NCI-H510A treated with DMSO at 0.1 percent for 48 hours (cell line): ENCODE measurements at places on chromosomes 2 and 18.

- DNase-seq, result peak; percentile 32
Observed at GRCh38 chr18:76546436-76546835, 51.4 kb upstream of the ZNF516 start.

- no peak for DNase-seq
Observed at GRCh38 chr18:48605408-48605845, 66.6 kb downstream of the CTIF start.

GRCh38 chr2:70616168-70616694, 62.6 kb upstream of the TGFA start:
- peak; percentile 96 for DNase-seq

GRCh38 chr2:171475979-171476378, 42.0 kb downstream of the DCAF17 start:
- DNase-seq, result no peak

GRCh38 chr2:58594175-58594574, 353.1 kb upstream of the FANCL start:
- peak; percentile 5 for DNase-seq

DNA sequence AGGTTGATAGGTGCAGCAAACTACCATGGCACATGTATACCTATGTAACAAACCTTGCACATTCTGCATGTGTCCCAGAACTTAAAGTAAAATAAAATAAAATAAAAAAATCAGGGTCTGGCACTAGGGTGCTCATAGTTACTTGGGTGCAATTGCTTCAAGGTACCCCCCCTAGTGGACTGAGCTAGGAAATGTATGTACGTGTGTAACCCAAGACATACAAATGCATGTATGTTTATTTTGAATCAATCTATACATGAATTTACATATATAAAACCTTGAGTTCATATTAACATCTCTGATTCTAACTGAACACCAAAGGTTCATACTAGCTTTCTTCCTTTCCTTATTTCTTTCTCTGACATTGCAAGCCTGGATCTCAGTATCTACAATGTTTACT, 51.5 kb downstream of the USP37 start:
- peak; percentile 2 for DNase-seq

DNA sequence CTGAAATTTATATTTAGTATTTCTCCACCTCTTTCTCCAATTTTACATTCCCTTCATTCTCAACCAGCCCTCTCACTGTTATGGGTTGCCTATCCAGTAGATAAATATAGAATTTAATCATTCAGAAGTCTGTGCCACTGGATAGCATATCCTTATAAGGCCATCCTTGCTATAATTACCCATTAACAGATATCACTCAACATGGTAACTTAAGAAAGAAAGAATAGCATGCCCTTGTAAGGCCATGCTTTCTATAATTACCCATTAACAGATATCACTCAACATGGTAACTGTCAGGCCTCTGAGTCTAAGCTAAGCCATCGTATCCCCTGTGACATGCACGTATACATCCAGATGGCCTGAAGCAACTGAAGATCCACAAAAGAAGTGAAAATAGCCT, 1137.4 kb upstream of the FAM98A start:
- no peak for DNase-seq

DNA sequence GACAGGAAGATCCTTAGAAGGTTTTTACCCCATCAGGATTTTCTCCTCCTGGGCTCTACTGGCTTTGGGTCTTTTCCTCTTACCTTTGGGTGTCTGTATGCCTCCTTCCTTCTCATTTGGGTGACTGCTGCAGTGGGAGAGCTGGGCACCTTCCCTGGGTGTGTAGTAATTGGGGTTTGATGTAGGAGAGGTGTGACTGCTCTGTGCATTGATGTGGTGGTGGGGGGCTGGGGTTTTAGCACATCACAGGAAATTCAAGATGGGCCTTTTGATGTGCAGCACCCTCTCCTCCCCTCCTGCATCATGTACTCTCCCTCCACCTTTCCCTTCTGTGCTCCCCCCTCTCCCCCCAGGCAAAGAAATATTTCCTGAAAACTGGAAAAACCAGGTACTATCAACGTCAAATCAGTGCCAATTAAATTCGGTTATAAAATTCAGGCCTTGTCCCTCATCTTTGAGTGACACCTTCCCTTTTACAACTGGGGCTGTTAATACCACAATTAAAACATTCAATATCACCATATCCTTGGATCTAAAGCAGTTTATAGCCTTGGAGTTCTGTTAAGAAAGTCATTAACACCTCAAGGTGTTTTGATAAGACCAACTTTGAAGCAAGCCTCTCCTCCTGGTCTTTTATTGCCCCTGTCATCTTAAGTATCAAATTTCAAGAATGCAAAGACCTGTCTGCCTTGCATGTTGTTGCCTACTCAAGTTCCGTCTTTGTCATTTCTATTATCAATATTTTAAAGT, 23.3 kb downstream of the EDAR start:
- DNase-seq, result no peak

GRCh38 chr18:34873986-34874580, 164.0 kb downstream of the DTNA start:
- no peak for DNase-seq

DNA sequence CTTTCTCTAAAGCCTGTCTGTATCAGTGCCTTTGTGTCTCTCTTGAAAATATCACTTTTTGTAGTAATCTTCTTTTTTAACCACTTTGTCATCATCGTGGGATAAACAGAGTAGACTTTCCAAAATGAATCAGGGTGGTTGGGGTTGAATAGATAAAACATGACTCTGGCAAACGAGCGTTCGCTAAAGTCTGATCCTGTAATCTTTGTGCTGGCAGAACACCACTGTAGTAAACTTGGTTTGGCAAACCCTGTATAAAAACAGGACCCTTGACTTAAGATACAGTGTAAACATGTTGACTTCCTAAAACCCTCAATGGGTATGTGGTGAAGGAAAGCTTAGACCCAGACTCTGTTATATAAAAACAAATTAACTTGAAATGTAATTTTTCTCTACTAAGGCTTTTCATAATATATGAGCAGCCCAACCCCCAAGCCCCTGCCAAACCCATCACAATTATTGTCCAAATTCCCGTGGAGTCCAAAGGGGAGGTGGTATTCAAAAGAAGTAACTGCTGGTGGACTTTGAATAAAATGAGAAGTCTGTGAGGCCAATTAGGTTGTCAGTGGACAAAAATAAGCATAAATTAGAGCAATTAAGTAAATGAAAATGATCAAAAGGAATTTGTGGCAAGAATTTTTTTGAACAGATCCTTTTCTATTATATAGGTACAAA, 52.2 kb downstream of the COLEC12 start:
- DNase-seq, result no peak

DNA sequence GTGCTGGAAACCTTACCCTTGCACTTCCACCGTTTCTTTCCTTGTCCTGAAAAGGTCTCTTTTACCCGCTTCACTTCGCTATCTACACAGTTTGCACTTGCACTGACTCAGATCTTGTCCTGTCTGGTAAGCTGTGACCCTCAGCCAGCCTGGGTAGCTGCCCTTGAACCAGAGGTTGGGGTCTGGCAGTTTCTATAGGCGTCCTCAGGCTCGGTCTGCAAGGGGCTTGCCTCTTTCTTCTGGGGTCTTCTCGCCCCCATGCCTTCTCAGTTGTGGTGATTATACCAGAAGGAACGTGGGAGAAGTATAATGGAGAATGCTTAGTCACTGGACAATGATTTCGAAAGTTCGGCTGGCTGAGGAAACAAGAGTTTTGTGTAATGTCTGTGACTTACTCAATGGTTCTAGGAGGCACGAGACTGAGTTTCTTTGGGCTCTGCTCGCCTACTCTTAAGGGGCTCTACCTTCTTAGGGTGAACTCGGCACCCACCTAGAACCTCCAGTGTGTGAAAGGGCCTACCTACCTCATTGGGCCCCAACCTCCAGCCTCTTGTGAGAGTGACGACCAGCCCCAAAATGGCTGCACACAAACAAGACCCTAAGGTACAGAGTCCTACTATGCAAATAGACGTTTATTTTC, 6.9 kb upstream of the STAT1 start:
- DNase-seq, result peak; percentile 28

- DNase-seq, result no peak
Observed at GRCh38 chr2:67838205-67838604, 224.6 kb downstream of the C1D start.

- DNase-seq, result no peak
Observed at GRCh38 chr2:162462911-162463310, 119.0 kb downstream of the GCA start.

- DNase-seq, result no peak
Observed at GRCh38 chr2:43774617-43775016, 778 bp downstream of the DYNC2LI1 start.

- DNase-seq, result no peak
Observed at GRCh38 chr2:182020286-182021070, 34.8 kb downstream of the PPP1R1C start.

- DNase-seq, result no peak
Observed at GRCh38 chr2:206415618-206416243, 27.6 kb upstream of the ADAM23 start.

- no peak for DNase-seq
Observed at GRCh38 chr2:63057249-63058143, 6.9 kb downstream of the OTX1 start.

DNA sequence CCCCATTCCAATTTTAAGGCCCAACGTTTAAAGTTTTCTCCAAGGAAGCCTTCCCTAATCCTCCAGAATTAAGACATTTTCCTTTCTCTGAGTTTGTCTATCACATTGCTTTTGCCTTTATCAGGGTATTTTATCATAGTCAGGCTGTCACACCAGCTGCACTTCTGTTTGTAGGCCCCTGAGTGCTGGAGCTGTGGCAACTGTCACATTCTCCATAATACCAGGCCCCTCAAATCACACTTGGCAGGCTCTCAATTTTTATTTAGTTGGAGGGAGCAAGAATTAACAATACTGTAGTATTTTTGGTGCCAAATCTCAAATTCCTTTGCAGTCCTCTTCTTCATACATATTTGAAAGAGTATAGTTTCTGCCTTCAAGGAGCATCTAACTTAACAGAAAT, 122.2 kb downstream of the FSHR start:
- no peak for DNase-seq

DNA sequence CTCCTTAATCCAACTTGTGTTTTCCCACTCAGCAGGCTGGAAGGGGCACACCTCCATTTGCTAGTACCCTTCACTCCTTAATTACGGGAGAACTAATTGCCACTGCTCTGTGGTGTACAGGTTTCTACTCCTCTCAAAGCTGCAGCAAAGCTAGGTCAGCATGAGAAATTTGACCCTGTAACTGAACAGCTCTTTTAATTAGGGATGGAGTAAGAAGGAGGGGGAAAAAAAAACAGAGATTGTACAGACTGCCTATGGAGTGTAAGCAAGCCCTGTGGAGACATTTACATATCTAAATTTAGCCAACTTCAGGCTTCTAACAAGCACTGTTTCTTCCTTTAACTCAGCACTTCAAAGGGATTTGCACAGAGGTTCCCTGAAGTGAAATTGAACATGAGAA, 629.7 kb upstream of the SETBP1 start:
- DNase-seq, result peak; percentile 25

DNA sequence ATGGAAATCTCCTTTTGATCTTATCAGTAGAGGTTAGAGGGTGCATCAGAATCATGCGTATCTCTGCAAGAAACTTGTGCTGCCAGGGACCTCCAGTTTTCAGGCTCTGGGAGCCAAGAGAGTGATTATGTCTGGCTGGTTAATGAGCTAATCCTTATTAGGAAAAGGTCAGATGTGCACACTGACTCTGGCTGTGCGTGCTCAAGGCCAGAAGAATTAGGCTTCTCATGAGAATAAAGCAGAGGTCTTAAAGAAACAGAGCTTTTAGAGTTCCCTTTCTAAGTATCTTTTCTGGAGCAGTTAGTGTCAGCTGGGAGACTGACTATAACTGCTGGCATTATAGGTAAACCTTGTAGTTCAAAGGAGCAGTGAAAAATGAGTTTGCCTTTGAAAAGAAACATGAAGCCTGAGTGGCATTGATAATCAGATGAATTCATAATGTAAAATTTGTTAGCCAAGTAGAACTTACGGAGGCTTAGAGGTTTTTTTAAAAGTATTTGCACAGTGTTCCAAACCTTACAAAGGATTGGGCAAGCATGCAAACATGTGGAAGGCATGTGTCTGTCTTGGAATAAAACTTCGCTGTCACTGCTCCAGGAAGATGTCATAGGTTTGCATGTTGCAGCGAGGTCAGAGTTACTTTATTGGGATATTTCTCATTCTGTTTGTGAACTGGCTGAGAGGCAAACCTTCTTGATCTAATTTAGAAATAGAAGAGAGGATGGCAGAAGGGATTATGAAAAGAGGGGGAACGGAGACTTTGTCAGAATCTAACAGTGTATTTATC, 151.7 kb downstream of the ARHGAP28 start:
- DNase-seq, result no peak

GRCh38 chr2:121008975-121009374, 273.3 kb downstream of the GLI2 start:
- DNase-seq, result no peak

- DNase-seq, result no peak
Observed at GRCh38 chr18:42184685-42185477, 229.8 kb downstream of the PIK3C3 start.

DNA sequence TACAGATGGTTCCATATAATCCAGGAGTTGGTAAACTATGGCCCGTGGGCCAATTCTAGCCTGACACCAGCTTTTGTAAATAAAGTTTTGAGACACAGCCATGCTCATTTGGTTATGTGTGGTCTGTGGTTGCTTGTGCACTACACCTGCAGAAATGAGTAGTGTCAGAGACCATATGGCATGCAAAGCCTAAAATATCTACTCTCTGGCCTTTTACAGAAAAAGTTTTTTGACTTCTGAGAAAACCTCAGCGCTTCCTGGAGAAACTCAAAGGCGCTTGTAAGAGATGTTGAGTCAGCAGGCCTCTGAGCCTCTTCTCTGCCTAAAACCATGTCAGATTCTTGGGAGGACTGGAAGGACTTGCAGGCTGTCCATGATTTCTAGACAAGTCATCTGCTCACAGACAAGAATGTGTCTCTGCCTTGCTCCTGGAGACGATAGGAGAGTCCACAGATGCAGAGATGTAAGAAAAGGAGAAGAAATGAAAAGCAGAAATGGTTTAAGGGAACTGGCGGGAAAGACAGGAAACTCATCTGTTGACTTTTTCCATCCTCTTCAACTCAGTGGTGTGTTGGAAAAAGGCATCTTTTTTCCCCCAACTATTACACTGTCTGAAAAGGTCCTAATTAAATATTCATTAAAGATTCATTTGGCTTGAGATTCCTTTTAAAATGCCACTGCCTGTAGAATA, 5.2 kb downstream of the TTC39C start:
- DNase-seq, result no peak

GRCh38 chr2:236343400-236344161, 79.4 kb upstream of the ASB18 start:
- DNase-seq, result peak; percentile 81

- DNase-seq, result no peak
Observed at GRCh38 chr2:85787282-85787980, 33.6 kb downstream of the ATOH8 start.

GRCh38 chr2:234178330-234179030, 128.0 kb downstream of the SPP2 start:
- peak; percentile 20 for DNase-seq
